Glutamatergic neuron (in vitro differentiated cells): ENCODE measurements at places on chromosomes 6 and 20. TPM values are rescaled to one million over a fixed set of nuclear protein-coding genes. Genes with fewer than 3 reads are reported as not detected.

The PRRC2A gene
- 303 TPM for total RNA-seq

The HLA-DPA1 gene
- total RNA-seq = 1.0 TPM

The C6orf58 gene
- not detected for total RNA-seq

The KIAA0408 gene
- 110 TPM for total RNA-seq

The HSF2 gene
- total RNA-seq = 25.4 TPM

The OOEP gene
- total RNA-seq = not detected

The IGF2R gene
- 105 TPM for total RNA-seq

The UST gene
- 11.2 TPM for total RNA-seq

The VAPB gene
- 60.5 TPM for total RNA-seq

The MCM3 gene
- total RNA-seq = 21.5 TPM

The CDSN gene
- not detected for total RNA-seq

The MLN gene
- total RNA-seq = not detected

The CST5 gene
- not detected for total RNA-seq

The MICB gene
- 3.6 TPM for total RNA-seq

The HTR1E gene
- total RNA-seq = 0.34 TPM

The MROH8 gene
- total RNA-seq = 2.6 TPM

The REM1 gene
- 2.8 TPM for total RNA-seq

The SAPCD1 gene
- total RNA-seq = 3.7 TPM

The ADGRG6 gene
- total RNA-seq = not detected

The ACOT13 gene
- 25.3 TPM for total RNA-seq

The HAO1 gene
- total RNA-seq = not detected

The RAD21L1 gene
- not detected for total RNA-seq

The HCK gene
- total RNA-seq = 0.78 TPM

The NT5E gene
- total RNA-seq = 0.29 TPM

The RTN4IP1 gene
- 4.7 TPM for total RNA-seq

The PSMB1 gene
- 149 TPM for total RNA-seq

The XKR7 gene
- total RNA-seq = 284 TPM

The SLC25A27 gene
- total RNA-seq = 13.6 TPM

The KCNG1 gene
- 3.6 TPM for total RNA-seq

The MYH7B gene
- total RNA-seq = 1.5 TPM

The SIRPD gene
- not detected for total RNA-seq

The ISM1 gene
- 0.32 TPM for total RNA-seq

The MAP1LC3A gene
- 143 TPM for total RNA-seq

The C6orf15 gene
- total RNA-seq = not detected

The TSPO2 gene
- not detected for total RNA-seq

The PLN gene
- not detected for total RNA-seq

The ABHD16B gene
- total RNA-seq = not detected
